ENCODE measurements at places on chromosomes 2 and 18.

DNA sequence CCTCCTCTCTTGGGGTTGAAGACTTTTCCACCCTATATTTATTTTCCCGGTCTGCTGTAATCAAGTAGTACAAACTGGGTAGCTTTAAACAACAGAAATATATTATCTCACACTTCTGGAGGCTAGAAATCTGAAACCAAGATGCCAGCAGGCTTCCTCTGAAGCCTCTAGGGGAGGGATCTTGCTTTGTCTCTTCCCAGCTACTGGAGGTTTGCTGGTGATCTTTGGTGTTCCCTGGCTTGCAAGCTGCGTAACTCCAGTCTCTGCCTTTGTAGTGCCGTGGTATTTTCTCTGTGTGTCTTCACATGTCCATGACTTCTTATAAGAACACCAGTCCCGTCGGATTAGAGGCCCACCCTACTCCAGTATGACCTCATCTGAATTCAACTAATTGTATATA is 44.4 kb downstream of the MYO3B start:
- DNase-seq: no peak

DNA sequence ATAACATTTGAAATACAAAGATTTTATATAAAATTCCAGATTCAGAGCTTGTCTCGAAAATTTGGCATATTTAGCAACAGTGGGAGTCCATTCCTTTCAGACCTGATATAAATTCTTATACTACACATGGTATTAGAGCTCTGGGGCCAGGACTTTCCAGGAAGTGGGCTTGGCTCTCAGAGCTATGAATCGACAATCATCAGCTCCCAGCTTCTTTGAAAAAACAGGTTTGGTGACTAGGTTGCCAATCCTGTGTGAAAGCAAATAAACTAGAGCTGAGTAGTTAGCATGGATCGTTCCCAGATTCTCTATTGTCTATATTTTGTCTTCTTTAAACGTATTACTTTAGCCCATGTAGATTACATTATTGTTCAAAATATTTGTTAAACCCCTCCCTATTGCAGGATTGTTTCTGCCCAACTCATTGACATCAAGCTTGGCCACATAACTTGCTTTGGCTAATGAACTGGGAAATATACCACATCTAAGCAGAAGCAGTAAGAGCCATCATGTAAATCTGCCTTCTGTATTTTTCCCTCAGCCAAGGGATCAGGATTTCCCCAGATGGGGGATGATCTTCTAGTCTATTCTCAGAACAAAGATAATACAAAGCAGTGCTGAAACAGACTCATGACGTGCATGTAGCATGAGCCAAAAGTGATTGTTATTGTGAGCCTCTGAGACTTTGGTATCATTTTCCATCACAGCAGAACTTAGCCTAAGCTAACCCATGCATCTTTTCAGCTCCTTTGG is 105.4 kb downstream of the KCNH7 start:
- DNase-seq: no peak

DNA sequence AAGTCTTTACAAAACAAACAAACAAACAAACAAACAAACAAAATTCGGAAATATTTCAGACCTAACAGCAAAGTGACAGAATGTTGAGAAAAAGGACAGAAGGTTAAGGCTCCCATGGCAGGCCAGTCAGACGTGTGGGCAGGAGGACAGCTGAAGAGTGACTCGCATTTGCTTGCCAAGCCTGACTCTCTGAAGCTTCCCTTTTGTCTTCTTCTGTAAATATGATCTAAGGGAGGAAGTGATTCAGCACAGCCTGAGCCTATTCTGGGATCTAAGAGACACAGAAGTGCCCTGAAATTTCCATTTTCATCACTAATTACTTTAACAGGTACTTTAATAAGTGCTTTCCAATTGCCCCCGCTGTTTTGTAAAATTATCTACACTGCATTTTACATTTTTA is 134.0 kb upstream of the LYPD1 start:
- no peak for DNase-seq

- DNase-seq: no peak
Observed at GRCh38 chr2:194674043-194674442, 983.0 kb upstream of the SLC39A10 start.

- DNase-seq: no peak
Observed at GRCh38 chr2:44524347-44524926, 162.7 kb downstream of the CAMKMT start.

- DNase-seq: no peak
Observed at GRCh38 chr2:23323198-23323916, 61.6 kb upstream of the KLHL29 start.

DNA sequence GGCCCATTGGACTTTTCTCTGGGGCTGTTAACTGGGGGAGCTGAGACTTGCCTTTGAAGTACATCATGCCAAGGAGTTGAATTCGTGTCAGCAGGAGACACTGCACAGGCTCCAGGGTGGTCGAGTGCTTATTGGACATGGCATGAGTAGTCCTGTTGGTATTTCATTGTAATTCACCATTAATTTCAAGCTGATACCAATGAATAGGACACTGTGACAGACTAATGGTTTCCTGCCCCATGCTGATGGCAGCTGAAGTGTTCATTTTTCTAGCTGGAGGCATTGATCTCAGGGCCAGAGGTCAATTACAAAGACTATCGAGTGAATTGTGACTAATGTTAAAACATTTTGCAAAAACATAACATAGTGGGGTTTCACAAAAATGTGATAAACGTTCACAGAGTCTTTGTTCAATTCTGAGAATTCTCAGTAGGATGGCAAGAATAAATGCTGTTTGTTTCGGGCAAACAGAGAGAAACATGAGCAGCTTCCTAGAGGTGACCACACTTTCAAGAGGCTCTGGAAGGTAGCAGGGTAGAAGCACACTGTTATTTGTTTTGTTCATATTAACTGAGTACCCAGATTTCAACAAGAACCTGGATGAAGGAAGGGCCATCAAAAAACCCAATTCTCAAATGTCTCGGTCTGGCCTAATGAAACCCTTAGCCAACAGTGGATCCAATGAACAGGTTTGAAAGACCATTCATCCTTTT is 90.6 kb upstream of the ARL4C start:
- no peak for DNase-seq

GRCh38 chr18:21897811-21898210 is 157.2 kb downstream of the MIB1 start:
- DNase-seq: no peak
